Activated naive CD8-positive, alpha-beta T cell treated with anti-CD3 and anti-CD28 coated beads, Interleukin-2, amount 50 U/mL, for 24 hours (primary cell): ENCODE measurements at places on chromosomes 2 and 18.
A peak's percentile ranks its signal among the peaks of the same experiment; 100 is the strongest.

DNA sequence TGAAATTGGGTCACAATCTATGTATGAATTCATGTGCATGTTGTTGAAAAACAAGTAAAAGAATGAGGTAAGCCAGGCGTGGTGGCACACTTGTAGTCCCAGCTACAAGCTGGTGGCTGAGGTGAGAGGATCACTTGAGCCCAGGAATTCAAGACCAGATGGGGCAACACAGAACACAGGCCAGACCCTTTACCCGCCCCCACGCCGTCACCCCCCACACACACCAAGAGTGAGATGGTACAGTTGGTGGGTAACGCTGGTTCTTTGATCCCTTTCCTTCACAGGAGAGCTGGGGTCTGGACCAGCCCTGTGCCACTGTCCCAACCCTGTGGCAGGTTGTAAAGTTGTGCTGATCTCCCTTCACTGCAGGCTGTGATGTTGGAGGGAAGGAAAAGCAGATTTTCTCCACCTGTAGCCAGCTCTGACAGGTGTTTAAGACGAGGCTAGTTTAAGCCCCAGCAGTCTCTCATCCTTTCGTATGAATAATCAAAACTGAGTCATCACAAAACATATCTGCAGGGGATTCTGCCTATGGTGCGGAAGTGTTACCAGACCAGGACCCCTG is 13.6 kb downstream of the B3GNT2 start:
- DNase-seq, result no peak

- no peak for DNase-seq
These were observed 96.5 kb upstream of the THOC1 start for GRCh38 chr18:364256-364826.

DNA sequence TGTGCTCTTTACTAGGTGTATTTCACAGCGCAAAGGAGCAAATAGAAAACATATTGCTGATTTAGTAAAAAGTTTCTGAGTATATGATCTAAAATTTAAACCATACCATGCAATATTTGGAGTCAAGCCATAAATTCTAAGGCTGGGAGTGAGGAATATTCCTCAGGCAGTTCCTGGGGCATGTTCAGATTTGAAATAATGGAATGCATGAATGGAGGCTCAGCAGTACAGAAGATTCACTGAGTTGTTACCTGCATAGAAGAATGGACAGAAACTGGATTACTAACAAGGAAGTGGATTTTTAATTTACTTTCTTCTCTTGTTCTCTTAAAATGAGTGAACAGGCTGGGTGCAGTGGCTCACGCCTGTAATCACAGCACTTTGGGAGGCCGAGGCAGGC is 441.0 kb upstream of the MAP2 start:
- no peak for DNase-seq

DNA sequence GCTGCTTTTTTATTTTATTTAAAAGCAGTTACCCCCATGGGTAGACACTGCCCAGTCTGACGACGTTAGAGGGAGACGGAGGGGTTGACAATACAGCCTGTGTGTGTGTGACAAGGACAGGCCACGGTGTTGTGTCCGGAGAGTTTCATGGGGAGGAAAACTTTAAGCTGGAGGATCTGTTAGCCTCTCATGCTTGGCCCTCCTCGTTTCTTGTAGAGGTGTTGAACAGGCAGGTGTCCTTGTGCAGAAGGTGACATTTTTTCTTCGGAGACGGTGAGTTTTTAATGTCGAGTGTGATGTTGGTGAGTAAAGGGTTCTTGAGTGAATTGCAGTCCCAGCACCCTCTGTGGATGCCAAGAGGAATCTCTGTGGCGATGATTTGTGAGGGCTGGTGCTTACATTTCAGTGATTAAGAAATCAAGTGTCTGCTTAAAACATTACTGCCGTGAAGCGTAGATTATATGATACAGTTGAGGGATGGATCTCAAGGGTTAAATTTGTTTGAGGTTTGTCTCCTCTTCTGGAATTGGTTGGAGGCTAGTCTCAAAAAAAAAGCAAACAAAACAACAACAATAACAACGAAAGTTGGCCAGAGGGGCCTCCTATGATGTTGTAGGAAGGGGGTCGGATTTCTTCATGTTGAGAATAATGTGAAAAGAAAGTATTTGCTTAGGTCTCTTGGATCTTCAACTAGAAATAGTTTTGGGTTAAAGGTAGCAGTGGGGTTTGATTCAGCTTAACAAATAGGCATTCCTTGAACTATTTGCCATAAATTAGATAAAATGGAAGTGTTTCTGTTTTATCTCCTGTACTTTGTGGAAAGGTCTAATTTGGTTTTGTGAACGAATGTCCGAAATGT is 1.6 kb downstream of the NCOA1 start:
- peak; percentile 8 for DNase-seq

- DNase-seq, result no peak
These were observed 32.9 kb upstream of the SPTBN1 start for GRCh38 chr2:54423213-54423612.

DNA sequence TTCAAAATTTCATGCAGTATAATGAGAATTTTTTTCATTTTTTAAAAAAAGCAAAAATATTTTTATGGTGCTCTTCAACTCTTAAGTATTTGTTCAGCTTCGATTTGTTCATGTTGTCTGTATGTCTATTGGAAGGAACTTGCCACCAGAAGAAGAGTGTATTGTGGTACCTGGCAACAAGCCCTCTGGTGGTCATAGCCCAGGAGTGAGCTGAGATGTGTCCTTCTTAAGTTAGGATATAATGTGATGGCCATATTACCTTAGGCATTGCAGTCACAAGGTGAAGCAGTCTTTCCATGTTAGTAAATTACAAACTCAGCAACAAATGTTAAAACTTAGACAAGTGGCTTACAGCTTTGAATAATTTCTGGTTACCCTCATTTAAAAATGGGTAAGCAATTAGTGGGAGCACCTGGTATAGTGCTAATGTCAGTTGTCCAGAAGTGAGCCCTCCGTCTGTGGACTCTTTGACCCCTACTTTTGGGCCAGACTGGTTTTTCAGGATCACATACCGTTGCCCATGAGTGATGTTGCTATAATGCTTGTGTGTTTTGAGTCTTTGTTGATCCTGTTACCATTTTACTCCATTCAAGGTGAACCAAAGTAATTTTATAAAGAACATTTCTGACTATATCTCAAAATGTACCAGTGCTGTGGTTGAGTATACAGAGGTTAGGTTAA is 57.4 kb downstream of the MYO1B start:
- no peak for DNase-seq

DNA sequence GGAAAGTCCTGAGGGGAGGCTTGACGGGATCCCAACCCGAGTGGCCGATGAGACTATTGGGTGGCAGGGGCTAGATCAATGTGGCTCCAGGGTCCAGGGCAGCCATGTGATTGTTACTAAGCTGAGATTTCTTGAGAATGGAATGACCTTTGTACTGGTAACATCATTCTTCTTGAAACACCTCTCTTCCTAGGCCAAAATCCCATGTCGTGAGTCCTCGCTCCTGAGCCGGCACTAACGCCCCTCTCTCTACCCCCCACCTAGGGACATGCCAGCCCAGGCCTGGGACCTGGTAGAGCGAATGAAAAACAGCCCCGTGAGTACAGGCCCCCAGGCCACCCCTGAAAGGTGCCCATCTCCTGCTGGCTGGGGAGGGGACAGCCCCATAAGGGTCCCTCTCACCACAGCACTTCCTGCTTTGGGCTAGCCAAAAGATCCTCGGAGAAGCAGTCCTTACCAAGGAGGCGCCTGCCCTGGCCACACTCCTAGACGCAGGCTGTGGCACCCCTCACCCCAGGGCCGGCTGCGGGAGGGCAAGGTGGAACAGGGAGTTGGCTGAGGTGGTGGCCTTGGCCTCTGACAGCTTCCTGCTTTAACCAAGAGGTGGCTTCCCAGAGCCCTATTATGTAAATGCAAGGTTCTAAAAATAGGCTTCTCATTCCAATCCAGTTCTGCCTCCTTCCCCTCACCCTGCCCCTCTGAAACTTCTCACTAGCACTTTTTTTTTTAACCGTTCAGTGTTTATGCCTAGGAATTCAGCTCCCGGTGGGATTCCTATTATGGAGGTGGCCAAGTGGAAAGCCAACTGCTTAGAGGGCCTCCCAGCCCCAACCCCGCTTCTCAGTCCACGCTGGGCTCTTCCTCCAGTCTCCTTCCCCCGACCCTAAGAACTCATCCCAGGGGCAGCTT is 126.6 kb upstream of the PPP1CB start:
- peak; percentile 85 for DNase-seq

DNA sequence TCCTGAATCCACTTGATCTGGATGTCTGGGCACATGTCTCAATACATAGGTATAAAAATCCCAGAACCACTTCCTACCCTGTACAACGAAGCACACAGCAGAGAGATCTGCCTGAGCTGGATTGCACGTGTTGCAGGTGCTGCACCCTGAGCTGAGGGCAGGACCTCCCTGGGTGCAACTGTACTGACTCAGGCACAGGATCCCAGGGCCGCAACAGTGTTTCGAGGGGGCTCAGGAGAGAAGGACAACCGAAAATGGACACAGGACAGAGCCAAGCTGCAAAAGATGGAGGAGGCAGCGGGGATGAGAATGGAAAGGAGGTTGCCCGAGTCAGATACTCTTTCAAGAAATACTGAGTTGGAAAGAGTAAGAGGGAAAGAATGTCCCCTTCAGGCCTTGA is 354.1 kb downstream of the EIPR1 start:
- no peak for DNase-seq

DNA sequence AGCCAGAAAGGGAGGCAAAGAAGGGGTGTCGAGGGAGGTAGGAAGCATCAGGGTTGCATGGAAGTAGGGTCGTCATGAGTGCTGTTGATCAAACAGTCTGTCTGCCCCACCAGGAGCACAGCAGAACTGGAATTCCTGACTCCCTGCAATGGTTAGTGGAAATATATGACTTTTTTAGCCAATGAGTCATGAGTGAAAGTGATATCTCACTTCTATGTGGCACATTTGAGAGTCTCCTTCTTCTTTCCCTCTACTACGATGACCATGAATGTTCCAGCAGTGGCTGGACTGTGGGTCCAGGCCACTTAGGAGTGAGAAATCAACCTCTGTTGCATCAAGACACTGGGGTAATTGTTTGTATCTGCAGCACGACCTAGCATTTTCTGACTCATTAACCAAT is 199.5 kb downstream of the TTC32 start:
- DNase-seq, result no peak

- no peak for DNase-seq
These were observed 178.5 kb downstream of the ERBB4 start for GRCh38 chr2:212360068-212360460.

GRCh38 chr18:75216911-75217689 is 6.5 kb downstream of the TSHZ1 start:
- DNase-seq, result no peak

DNA sequence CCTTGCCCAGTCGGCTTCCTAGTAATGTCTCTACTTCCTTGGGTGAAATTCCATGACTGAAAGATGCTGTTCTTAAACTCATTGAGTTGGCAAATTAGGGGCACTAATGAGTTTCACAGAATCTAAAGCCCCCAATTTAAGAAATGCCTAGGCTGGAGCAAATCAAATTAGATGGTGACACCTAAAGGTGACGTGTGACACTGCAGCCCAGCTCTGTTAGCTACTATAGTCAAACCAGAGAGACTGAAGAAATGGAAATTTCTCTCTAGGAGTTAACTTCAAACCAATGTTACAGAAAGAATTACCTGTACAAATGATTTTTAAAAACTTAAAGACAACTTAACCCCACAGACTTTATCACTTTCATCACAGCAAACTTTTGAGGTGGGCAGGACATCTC is 37.2 kb downstream of the LCT start:
- DNase-seq, result no peak

GRCh38 chr2:117820444-117820843 is 6.0 kb downstream of the DDX18 start:
- DNase-seq, result peak; percentile 18

DNA sequence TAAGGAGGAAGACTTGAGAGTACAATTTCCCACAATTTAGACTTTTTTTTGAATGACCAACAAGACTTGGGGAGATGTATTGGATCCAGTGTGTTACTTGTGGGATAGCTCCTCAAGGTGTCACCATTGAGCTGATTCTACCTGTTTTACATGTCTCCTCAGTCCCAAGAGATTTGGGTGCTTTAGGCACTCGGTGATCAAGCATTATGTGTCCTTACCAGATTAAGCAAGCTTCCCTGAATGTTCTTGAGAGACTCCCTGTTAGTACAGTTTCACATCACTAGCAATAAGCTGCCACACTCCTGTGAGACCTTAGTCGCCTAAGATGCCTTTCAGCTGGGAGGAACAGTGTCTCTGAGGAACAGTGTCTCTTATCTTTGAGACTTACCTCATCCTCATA is 384.3 kb upstream of the SYT4 start:
- no peak for DNase-seq

GRCh38 chr2:189444322-189444721 is 3.0 kb downstream of the WDR75 start:
- DNase-seq, result peak; percentile 25

GRCh38 chr2:31286961-31287550 is 53.1 kb downstream of the EHD3 start:
- DNase-seq, result no peak

DNA sequence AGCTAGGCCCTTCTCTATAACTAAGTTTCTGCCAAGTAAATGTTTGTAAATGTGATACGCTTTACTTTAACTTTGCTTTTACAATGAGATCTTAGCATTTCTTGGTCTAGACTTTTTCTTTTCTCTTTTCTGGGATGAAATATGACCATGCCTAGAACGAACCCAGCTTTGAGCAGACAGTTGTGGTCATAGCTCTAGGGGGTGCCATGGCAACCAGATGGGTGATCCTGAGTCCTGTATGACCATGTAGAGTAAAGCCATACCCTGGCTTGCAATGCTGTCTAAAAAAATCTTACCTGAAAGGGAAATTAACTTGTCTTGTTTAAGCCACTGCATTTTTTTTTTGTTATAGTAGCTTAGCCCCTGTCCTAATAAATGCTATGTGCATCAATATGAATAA is 956.3 kb downstream of the SLC4A3 start:
- DNase-seq, result no peak

GRCh38 chr2:42029639-42030199 is 18.1 kb upstream of the PKDCC start:
- DNase-seq, result no peak

DNA sequence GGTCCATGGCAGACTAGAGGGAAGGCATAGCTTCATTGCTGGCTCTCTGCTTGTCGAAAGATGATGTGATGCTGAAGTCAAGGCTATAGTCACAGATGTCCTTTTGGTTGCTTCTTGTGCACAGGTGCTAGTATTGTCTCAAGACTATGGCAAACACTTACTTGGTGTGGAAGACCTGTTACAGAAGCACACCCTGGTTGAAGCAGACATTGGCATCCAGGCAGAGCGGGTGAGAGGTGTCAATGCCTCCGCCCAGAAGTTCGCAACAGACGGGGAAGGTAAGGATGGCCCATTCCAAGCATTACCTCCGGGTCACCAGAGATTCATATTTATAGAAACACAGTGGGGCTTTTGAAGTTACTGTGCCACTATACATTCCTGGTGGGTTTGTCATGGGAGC is 95.5 kb upstream of the EML6 start:
- no peak for DNase-seq

GRCh38 chr18:3037423-3037915 is 24.5 kb upstream of the LPIN2 start:
- DNase-seq, result no peak
